Anterior cingulate cortex (tissue), 58 donors: ENCODE measurements at places on chromosomes 6 and 20.

DNA sequence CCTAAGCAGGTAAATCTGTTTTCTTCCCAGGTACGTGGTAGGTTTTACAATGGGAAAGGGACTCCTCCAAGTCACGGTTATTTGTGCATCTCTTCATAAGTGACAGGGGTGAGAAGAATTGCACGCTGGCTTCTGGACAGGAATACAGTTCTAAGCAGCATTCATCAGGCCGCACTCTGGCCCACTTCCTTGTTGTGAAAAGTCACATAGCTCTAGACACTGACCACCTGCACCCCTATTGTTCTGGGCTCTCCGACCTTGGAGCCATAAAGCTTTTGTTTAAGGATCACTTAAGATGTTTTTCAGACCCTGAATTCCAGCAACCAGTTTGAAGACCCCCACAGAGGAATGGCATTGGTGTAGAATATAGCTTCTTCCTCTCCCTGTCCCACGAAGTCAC is 31.4 kb downstream of the RAMACL start:
- DNase-seq = no peak

DNA sequence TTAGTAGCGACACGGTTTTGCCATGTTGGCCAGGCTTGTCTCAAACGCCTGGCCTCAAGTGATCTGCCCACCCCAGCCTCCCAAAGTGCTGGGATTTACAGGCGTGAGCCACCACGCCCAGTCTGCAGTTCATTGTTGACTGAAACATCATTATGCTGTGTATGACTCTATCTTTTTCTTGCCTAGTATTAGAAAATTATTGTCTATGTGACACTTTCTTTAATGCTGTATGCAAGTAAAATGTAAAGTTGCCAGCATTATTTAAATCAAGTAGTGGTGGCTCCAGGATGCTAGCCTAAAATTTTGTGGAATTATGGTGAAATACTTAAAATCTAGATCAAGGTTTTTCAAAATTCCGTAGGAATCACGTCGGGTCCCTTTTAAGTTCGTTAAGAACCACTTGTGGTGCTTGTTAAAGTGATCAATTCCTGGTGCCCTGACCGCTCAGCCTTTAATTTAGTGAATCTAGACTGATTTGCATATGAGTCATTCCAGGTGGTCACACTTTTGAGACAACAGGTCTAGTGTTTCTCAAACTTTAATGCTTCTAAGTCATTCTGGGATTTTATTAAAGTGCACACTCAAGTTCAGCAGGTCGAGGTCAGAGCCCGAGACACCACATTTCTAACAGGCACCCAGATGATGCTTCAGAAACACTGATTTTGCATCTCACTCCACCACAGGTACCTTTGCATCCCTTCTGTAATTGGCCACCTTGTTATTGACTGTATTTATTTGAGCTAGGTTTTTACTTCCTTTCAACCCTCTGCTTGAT is 132.6 kb upstream of the MTHFD1L start:
- DNase-seq = no peak

DNA sequence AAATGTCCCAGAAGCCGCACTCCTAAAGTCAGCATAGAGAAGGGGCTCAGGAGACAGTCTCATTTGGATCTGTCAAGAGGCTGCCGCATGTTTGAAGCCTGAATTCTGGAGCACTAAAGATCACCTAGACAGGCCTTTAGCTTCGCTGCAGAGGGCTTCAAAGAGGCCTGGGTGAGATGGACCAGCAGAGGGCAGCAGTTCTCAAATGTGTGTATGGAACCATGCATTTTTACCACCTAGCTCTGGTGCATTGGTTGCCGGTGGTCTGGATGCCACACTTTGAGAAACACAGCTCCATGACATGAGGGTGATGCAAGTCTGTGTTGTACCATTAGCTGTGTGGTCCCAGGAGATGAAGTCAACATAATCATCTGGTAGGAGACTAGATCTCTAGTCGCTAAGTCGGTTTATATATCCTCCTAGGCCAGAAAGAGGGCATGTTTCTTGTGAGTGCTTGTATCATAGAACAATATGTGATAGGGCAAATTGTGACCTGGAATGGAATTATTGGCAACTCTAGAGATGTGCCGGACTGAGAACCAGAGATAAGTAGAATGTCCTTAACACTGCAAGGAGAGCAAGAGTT is 64.8 kb downstream of the KIAA0319 start:
- DNase-seq = peak; percentile 45

- DNase-seq = no peak
Measured at GRCh38 chr20:24912397-24913075, 36.5 kb upstream of the CST7 start.

DNA sequence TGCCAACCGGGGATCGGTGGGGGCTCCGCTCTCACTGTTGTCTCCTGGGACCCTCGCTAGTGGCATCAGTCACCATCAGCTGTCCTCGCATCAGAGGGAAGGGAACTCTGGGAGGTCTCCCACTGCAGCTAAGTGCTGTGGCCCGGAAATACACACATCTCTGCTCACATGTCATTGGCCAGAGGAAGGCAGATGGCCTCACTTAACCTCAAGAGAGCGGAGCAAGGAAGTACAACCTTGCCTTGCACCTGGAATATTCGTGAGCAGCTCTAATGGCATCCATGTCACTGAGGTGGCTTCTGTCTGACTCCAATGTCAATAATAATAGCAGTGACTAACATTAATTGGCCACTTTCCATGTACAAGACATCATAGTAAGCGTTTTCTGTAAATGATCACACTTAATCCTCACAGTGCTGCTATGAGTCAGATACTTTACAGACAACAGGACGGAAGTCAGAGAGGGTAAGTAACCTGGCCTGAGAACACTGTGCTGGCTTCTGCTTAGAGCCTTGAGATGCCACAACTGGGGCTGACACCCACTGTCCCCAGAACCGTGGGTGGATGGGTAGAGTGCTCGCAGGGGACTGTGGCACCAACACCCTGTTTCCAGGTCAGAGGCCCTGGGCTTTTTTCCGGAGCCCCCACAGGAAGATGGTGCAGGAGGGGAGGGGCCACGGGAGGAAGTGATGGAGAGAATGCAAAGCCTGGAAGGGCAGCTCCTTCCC is 6.0 kb downstream of the LHFPL5 start:
- DNase-seq = no peak

DNA sequence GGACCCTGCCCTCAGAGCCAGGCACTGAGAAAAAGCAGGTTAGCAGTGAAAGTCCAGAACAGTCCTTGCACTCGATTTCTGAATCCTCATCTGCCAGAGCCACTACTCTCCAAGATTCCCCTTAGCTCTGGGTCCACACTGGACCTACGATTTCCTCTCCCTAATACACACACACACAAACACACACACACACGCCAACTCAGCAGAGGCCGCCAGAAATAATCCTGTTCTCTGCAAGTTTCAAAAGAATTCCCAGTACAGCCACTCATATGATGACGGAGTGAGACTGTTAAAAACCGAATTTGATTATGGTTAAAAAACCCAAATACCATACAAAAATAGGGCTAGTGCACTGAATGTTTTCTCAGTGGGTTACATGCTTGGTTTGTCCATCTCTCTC is 90.8 kb downstream of the GMPR start:
- DNase-seq = no peak

GRCh38 chr20:35404614-35405259 is 7.0 kb downstream of the UQCC1 start:
- no peak for DNase-seq

- DNase-seq = peak; percentile 43
Measured at GRCh38 chr20:23340524-23340923, 10.1 kb upstream of the NXT1 start.

DNA sequence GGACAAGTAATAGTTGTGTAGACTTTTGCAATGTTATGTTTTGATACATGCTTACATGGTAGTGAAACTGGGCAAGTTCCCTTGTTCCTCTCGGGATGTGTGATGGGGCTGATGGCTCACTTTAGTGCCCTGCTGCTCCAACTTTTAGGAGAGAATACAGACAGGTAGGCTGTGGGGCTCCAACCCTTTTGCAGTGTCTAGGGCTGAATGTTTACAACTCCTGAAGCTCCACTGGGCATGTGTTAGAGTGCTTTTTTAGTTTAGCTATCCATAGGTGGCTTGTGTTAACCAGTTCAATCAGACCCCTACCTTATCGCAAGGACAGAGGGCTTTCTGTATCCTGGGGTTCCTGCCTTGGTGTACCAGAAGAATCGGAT is 33.8 kb downstream of the SERPINB6 start:
- no peak for DNase-seq

DNA sequence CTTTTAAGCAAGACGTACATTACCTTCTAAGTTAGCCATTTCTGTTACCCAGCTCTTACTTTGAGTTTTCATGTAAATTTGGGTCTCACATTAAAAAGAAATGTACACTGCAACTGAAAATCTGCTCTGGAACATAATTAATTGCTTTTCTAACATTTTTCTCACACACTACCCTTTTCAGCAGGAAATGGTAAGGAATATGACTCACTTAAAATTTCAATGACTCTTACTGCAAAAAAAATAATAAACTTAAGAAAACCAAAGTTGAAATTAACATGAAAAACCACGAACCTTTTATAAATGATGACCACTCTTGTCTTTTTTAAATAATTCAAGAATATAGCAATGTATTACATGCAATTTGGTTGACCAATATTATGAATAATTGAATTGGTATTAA is 1.3 kb downstream of the CGA start:
- no peak for DNase-seq

DNA sequence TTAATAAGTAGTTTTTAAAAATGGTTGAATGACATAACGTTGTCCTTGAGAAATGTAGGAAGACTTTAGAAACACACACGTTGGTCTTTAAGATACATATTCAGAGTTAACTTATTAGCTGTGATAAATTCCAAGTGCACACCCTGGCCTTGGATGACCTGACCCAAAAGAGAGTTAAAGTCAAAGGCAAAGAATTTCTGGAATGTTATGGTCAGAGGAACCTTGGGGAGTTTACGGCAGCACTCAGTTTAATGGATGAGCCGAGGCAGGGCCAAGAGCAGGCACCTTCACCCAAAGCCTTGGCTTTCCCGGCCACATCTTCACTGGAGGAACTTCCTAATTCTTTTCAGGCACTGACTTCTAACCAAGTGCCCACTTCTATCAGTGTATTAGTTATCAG is 200.5 kb downstream of the SMOC2 start:
- DNase-seq = no peak

GRCh38 chr6:148628251-148628650 is 118.6 kb upstream of the UST start:
- no peak for DNase-seq

GRCh38 chr6:84356907-84357306 is 129.5 kb upstream of the CEP162 start:
- no peak for DNase-seq

DNA sequence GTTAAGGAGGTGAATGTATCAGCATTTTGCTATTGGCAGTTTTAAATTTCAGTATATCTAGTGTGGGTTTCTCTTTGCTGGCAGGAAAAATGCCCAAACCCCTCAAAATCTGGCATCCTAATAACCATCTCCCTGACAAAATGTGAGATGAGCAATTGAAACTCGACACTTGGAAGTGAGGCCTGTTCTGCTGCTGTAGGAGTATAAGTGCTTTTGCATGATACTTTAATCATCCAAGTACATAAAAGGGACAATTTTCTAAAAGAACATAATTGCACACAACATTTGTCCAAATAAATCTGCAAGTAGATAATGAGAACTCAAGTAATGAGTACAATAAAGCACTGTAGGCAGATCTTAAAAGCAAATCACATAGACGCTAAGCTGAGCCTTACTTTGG is 36.5 kb downstream of the LAMP5 start:
- no peak for DNase-seq

DNA sequence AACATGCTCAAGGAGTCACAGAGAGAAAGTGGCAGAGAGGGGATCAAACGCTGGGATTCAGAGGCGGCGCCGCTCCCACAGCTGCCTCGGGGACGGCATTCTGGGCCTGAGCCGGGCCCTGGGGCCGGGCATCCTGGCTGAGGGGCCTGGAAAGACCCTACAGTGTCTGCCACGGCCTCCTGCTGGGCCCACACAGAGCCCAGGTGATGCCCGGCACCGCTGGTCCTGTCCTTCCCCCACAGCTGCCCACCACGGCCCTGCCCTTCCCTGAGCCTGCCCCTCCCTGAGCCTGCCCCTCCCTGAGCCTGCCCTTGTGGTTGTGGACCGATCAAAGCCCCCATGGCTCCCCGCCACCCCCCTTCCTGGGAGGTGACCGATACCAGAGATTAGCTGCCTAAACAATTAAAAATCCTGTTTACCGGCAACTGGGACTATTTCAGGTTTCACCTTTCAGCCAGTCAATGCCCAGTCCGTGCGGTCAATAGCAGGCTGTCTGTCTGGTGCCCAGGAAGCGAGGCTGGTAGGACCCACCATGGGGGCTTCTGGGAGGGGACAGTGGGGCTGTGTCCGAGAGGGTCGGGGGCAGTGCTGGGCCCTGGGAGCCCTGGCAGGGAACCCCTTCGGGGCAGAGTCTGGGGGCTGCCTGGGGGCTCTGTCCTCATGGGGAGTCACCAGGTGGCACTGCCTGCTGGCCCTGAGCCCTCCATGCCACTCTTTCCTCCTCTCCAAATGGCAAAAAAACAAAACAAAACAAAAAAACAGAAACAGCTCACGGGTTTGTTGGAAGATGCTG is 55.4 kb upstream of the GATA5 start:
- no peak for DNase-seq

DNA sequence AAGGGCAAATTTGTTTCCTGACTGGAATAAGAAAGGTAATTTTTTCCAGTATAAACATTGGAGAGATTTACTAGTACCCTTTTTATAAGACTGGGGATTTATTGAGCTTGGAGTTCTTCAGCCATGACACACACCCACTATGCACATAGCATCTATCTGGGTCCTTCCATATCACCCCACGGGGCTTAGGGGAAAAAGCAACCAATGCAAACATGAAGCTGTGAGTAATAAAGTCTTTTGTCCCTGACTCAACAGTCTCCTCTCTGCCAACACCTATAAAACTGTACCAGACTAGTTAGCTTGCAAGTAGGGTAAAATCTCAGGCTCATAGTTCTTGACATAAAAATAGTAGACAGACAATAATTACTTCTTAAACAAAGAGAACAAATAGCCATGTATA is 23.4 kb downstream of the COL21A1 start:
- no peak for DNase-seq

GRCh38 chr6:1612974-1613306 is 3.2 kb downstream of the FOXC1 start:
- no peak for DNase-seq

DNA sequence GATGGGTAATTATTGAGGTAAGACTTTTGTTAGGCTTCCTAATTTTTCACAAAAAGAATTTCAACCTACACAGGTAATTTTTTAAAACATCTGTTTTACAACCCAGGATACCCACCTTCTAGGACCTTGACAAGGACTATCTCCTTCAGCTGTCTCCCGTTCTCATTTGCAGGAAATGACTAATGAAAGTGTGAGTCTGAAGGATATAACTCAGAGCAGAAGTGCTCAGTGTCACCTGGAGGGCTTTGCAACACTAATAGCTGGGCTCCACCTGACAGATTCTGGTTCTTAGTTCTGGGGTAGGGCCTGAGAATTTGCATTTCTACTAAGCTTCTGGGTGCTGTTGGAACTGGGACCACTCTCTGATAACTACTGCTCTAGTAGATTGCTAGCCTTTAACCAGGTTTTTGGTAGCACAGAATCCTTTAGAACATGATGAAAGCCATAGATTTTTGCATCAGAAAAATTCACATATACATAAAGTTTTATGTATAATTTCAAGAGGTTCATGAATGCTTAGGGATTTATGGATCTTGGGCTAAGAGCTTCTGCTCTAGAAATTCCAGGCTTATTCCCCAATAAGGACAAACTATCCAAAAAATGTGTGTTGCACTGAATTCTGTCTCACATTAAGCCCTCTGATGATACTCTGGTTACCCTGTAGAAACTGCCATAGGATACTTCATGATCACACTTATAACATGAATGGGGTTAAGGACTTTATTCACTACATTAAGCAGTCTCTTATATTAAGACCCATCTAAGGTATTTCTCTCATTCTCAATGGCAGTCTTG is 30.3 kb downstream of the AK9 start:
- DNase-seq = no peak
